ENCODE measurements at places on chromosomes 1 and 21.

- DNase-seq = no peak
These were observed 86.4 kb downstream of the RGL1 start for GRCh38 chr1:183891158-183891856.

DNA sequence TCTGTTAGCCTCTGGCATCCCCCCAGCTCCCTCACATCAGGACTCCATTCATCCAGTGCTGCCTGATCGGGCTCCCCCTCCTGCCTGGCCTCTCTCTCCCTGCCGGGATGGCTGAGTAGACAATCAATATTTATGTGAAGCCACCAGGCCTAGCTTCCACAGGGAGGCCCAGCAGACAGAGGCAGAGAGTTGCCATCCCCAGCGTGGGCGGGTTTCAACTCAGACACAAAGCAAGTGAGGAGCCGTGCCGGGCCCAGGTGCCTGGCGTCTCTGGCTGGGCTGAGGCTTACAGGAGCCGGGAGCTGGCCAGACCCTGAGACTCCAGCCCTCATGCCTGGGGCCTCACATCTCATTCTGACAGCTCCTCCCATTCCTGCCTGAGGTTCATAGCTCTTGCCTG, 34.5 kb upstream of the ATP2B4 start:
- no peak for DNase-seq

GRCh38 chr1:151809290-151809984, 4.2 kb upstream of the LINGO4 start:
- no peak for DNase-seq

- peak; percentile 68 for DNase-seq
These were observed 163.9 kb downstream of the ST6GALNAC5 start for GRCh38 chr1:77031106-77031662.

GRCh38 chr1:226119169-226119568, 56.7 kb downstream of the H3-3A start:
- no peak for DNase-seq

GRCh38 chr21:43874085-43874805, 9.2 kb downstream of the AGPAT3 start:
- no peak for DNase-seq

DNA sequence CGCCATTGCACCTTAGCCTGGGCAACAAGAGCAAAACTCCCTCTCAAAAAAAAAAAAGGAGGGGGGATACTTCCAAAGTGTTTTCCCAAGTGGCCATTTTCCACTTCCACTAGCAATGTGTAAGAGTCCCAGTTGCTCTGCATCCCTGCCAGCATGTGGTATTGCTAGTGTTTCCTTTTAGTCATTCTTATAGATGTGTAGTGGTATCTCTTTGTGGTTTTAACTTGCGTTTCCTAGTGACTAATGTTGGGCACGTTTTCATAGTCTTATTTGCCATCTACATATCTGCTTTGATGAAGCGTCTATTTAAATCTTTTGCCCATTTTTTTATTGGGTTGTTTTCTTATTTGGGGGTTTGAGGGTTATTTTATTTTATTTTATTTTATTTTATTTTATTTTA, 31.1 kb downstream of the INAVA start:
- DNase-seq = no peak

GRCh38 chr1:91572044-91572443, 71.4 kb downstream of the CDC7 start:
- DNase-seq = no peak

DNA sequence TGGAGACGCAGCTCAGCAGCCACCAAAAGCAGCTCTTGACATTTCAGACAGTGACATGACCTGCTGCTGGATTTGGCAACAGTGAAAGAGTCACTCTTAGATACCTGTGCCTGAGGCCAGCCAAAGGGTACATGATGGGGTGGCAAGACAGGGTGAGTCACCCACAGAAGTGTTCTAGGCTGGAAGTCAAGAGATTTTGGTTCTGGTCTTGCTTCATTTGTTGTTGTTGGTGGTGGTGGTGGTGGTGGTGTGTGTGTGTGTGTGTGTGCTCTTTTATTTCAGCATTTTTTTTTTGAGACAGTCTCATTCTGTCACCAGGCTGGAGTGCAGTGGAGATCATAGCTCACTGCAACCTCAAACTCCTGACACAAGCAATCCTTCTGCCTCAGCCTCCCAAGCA, 25.8 kb downstream of the SHISAL2A start:
- no peak for DNase-seq

DNA sequence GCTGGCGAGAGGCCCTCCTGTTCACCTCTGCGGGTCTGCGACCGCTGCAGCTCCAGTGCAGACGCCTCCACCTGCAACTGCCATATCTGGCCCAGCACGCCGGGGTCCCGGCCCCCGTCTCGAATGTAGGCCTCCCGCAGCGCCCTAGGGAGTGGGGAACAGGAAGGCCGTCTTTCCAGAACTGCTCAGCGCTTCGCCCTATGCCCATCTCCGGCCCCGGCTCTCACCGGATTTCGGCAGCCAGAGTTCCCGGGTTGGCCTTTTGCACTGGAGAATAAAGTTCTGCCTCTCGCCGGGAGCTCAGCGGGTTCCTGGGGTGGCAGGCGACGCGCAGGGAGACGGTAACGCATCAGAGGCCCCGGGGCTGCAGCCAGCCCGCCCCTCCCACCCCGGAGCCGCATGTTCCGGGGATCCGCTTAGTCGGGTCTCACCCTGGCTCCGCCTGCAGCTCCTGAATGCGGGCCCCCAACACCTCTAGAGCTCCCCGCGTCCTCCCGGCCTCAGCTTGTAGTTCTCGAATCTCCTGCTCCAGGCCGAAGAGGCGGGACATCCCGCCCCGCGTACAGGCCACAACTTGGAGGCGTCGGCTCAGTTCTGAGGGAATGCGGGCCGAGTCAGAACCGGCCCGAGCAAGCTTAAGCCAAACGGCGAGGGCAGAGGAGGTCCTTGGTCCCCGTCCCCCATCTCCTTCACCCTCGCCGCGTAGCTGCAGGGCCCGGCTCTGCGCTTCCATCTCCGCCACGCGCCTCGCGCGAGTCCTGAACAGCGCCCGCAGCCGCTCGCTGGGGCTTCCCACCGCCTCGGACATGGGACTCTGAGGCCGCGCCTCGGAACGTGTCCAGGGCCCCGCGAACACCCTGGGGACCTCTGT, 1.1 kb downstream of the CCDC17 start:
- no peak for DNase-seq

DNA sequence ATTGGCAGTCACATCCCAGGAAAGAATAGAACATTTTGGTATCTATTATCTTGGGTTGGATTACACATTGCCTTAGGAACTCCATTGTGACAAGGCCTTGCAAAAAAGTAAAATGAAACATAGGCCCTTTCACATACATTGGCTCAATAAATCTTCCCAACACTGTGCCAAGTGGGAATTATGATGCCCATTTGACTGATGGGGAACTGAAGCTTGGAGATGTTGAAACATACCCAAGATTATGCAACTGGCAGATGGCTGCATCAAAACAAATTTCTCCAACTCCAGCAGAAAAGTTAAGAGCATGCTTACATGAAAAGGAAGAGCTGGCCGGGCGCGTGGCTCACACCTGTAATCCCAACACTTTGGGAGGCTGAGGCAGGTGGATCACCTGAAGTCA, 26.9 kb downstream of the PLEKHO1 start:
- DNase-seq = no peak

DNA sequence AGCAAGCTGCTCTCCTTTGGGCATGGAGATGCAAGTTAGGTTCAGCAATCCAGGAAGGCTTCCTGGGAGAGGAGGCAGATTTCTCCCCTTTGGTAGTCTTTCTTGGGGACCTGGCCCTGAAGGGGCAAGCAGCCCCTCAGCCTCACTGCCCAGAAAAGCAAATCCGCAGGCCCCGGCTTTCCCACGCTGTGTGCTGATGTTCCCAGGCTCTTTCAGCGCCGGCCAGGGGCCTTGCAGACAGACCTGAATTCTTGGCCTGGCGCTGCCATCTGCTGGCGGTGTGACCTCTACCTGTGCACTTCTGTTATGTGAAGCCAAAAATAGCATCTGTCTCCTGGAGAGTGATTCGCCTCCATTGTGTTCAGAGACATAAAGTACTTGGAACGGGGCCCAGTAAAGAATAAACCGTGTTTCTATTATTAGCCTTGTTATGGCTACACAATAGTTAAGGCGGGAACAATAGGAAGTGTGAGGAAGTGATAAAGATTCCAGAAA, 64.8 kb downstream of the ALPL start:
- DNase-seq = peak; percentile 73

DNA sequence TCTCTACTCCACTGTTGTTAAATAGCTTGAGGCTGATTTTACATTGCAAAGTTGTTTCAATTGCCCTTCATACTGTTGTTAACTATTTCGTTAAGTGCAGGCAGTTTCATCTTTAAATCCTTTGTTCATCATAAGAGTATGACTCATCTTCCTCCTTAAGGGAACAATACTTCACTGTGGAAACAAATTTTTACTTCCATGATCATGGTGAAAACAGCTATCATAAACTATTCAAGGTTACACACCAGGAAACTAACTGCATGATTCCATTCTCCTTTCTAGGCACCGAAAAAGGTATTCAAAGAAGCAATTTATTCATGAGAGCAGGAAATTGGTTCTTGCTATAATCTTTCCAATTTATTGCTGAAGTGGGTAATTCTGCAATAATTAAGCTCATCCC, 593.2 kb downstream of the LRRIQ3 start:
- no peak for DNase-seq

- DNase-seq = no peak
These were observed 35.0 kb downstream of the SOX13 start for GRCh38 chr1:204107892-204108291.

DNA sequence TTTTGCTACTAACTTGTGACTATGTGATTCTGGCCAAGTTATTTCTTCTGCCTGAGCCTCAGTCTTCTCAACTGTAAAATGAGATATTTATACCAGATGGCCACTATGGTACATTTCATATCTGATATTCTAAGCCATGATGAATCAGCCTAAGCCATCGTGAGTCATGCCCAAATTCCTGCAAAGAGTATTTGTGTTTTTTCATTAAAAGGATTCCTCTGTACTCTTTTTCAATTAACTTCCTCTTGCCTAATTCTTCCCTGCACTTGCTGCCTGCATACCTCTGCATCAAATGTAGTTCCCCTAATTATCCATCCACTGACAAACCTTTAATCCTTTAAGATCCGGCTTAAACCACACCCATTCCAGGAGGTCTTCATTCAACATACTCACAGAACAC, 575.1 kb upstream of the BEND5 start:
- DNase-seq = no peak

DNA sequence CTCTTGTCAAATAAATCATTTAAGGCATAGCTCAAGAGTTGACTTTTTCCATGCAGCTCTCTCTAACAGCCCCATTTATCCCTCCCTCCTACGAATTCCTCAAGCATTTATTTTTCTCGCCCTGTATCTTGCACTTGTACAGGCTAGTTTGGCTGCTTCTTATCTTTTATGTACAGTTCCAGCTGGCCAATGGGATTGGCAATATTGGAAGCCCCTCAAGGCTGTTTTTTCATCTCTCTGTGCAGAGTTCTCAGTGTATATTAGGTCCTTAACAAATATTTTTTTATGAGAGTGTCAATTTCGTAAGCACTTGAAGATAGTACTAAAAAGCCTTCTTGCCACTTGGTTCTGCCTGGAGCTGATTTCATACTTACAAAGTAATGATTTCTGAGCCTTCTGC, 356.0 kb downstream of the ST6GALNAC3 start:
- no peak for DNase-seq

GRCh38 chr1:23167353-23168078, 1.1 kb downstream of the LUZP1 start:
- no peak for DNase-seq

DNA sequence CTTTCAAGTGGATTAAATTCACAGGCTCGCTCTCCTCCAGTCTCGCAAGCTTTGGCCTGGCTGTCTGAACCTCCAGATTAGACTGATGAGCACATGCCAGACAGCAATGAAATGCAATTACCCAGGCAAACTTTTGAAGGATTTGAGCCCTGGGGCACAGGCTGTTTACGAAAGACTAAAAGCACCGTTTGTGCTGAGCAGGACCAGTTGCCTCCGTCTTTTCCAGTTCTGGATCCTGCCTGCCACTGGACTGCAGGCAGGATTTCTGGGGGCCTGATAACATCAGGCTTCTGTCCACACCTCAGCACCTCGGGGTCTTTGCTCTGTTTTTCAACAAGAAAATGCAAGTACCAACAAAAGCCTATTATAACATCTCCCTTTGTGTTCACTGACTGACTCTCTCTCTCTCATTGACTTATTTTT, 145.7 kb downstream of the CLIC6 start:
- DNase-seq = no peak

GRCh38 chr1:18649693-18650370, 19.2 kb downstream of the PAX7 start:
- no peak for DNase-seq

- DNase-seq = no peak
These were observed 60.7 kb upstream of the GOLT1A start for GRCh38 chr1:204274446-204274845.

- DNase-seq = no peak
These were observed 6.7 kb upstream of the VSIG8 start for GRCh38 chr1:159869173-159869572.

GRCh38 chr1:169260478-169261151, 107.0 kb downstream of the NME7 start:
- DNase-seq = no peak

- no peak for DNase-seq
These were observed 32.4 kb upstream of the CAMSAP2 start for GRCh38 chr1:200706111-200706814.

DNA sequence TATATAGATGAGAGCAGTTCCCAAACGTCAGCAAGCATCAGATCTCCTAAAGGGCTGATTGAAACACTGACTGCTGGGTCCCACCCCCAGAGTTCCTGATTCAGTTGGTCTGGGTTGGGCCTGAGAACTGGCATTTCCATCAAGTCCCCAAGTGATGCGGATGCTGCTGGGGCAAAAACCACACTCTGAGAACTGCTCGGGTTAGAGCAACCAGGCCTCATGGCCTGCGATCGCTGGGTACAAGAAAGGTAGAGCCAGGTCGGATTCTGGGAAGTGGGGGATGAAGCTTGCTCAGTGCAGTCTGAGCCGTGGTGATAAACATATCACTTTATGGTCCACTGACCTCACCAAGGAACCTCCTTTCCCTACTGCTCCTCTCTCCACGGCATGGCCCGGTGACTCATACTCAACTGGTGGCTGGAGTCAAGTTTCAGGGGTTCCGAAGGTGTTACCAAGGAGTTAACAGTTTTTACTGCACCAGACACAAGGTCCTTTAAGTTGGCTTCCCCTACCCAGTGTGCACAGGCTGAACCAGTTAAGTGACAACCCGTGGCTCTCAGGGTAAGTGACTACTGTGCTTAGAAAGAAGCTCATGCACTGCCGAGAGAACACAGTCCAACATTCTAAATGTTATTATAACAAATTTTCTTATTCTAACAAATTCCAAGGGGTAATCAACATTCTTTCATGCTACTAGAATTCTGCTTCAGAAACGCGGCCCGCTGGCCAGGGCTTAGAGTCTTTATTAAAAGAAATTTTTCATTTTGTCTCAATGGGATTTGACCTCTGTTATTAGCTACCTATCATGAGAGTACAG, 153.5 kb downstream of the TGFBR3 start:
- no peak for DNase-seq

GRCh38 chr1:205512059-205513045, 7.9 kb downstream of the CDK18 start:
- no peak for DNase-seq

All from NCI-H1694 treated with DMSO at 0.1 percent for 48 hours (cell line).